SJCRH30 (cell line): ENCODE measurements at places on chromosomes 6 and 20.

DNA sequence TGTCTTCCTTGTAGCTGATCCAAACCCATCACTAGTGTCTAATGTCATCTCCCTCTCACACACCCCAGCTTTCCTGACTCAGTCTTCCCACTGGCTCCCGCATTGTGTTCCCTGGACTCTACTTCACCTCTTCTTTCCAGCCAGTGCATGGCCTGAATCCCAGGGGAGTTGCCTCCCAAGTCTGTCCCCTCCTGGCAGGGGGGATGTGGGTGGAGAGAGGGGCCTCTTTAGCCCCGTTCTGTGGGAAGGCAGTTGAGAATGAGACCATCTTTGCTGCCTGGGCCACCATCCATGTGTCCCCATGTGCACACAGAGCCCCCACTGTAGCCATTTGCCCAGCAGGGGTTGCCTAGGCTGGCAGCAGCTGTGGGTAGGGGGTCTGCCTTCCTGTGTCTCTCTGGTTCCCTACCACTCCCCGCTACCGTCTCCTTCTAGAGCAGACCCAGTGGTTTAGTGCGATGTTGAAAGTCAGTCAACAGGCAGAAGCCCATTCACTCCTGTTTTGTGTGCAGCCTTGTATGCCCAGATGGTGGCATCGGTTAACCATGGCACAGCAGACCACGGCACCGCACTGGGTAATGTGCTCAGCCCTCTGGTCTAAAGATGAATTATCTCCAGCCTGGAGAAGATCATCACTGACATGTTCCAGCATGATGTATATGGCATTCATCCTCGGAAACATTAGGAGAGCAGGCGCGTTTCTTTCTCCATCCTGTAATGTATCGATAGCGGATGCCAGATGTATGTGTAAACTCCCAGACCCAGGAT lies 178.8 kb upstream of the SNX9 start:
- no peaks in the 10 kb centered on the region for H3K4me1 ChIP-seq
- no peaks in the 10 kb centered on the region for H3K27me3 ChIP-seq
- no peak overlapping the region for H3K4me3 ChIP-seq
- no peak for DNase-seq

- H3K36me3 ChIP-seq, result no peaks in the 10 kb centered on the region
- no peak overlapping the region for H3K27ac ChIP-seq
- no peak overlapping the region for H3K4me3 ChIP-seq
- DNase-seq, result no peak
Observed at GRCh38 chr6:151665329-151665728, 142.2 kb upstream of the ESR1 start.

DNA sequence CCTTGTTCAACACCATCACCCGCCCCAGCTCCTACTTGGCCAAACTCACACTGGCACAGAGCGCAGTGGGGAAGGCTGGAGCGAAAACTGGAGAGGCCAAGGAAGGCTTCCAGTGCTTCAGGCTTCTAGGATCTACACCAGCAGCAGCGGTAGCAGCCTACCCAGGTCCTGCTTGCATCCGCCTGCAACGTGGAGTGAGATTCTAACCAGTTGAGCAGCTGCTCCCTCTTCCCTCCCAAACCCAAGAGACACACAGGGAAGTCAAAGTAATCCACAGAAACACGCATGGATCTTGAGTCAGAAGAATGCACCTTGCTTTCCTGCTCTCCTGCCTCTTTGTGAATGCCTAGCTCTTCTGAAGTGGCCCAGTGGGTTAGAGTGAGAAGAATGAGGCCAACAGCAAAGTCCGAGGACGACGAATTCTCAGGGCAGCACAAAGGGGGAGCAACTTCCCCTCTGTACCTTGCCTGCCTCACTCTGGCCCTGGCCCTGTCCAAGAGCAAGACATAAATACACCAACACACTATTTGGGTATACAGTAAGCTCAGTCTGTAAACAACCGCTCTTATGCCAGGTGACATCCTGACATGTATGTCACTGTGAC lies 95.9 kb upstream of the FOXQ1 start:
- no peak overlapping the region for H3K27ac ChIP-seq
- no peak overlapping the region for H3K4me3 ChIP-seq
- no peaks in the 10 kb centered on the region for H3K36me3 ChIP-seq
- no peak for DNase-seq
- H3K27me3 ChIP-seq, result no peaks in the 10 kb centered on the region
- no peaks in the 10 kb centered on the region for H3K4me1 ChIP-seq

- H3K4me1 ChIP-seq, result no peaks in the 10 kb centered on the region
- H3K36me3 ChIP-seq, result no peaks in the 10 kb centered on the region
- H3K4me3 ChIP-seq, result no peak overlapping the region
- H3K27me3 ChIP-seq, result no peaks in the 10 kb centered on the region
- no peak overlapping the region for H3K27ac ChIP-seq
Observed at GRCh38 chr20:2212456-2213015, 83.3 kb upstream of the TGM3 start.

DNA sequence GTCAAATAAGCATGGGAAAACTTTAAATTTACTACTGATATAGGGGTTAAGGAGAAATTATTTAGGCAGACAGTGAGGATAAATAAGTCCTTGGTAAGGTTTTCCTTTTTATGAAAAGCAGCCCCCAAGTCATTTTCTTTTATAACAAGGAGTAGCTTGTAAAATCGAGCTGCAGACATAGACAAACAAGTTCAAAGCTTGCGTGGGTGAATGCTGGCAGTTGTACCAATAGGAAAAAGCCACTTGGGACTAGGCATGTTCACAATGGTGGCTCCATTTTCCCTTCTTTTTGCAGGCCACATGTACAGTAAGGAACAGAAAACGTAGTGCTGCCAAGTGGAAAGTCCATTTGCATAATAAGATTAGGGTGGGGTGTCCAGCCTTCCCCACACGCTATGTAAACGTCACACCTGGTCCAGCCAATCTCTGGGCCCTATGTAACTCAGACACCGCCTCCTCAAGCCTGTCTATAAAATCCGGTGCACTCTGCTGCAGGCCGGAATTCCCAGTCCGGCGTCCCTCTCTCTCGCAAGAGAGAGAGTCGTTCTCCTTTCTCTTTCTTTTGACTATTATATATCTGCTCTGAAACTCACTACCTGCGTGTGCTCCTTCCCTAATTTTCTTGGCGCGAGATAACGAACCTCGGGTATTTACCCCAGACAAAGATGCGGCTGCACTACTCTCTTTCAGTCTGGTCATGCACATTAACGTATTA lies 217.1 kb upstream of the MAN1A1 start:
- no peak for DNase-seq
- no peaks in the 10 kb centered on the region for H3K4me1 ChIP-seq
- H3K27ac ChIP-seq, result no peak overlapping the region
